Panc1 (cell line): ENCODE measurements at places on chromosomes 7 and 10. TPM values are rescaled to one million over a fixed set of nuclear protein-coding genes. Genes with fewer than 3 reads are reported as not detected.
A peak's percentile ranks its signal among the peaks of the same experiment; 100 is the strongest.

Gene ANKRD16
- 6.9 TPM for total RNA-seq

Gene RPEL1
- 0.10 TPM for total RNA-seq

Gene EPDR1
- total RNA-seq, result 86.6 TPM

Gene AGAP6
- total RNA-seq, result 14.4 TPM

Gene BCAP29
- total RNA-seq, result 71.7 TPM

Gene CHST3
- total RNA-seq, result 44.6 TPM

Gene GBF1
- 65.0 TPM for total RNA-seq

Gene FXYD4
- total RNA-seq, result not detected

GRCh38 chr10:96309628-96310320 is 5.5 kb downstream of the DNTT start:
- DNase-seq, result no peak

DNA sequence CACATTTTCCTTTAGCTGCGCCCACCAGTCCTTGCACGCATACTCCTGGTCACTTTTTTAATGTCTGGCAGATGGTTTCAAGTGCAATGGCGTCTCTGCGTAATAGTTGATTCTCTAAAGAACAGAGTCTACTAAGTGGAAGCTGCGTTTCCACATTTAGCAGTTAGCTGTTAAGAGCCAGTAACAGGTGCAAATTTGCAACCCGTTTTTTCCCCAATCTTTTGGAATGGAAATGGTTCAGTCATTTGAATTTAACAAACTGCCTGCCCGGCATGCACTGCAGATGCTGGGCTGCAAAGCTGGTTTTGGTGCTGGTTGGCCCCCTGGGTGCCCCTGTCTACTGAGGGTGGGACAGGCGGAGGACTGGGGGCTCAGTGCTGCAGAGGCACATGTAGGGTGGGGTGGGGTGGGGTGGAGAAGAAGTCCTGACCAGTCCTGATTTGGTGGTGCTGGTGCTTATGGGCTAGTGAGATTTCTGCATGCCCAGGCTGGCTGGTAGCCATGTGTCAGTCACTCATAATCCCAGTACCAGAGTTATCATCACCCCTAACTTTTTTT is 43.9 kb downstream of the CUX1 start:
- no peak for DNase-seq

DNA sequence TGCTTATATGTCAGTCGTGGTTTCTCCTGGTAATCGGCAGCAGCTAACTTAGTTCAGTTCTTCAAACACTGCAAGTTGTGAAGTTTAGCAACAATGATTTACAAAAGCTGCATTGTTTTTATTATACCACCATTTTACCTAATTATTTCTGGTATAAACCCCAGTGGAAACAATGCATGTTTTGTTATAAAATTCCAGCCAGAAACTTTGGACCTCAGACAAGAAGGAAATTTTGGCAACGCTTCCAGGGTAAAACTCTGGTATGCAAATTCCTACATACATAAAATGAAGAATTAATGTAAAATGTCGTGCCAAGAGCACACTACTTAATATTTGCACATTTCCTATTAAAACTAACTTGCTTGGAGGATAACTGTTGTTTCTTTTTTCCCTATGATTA is 277.4 kb upstream of the LYZL1 start:
- DNase-seq, result no peak

GRCh38 chr10:110373059-110373458 is 68.3 kb upstream of the SMNDC1 start:
- no peak for DNase-seq

DNA sequence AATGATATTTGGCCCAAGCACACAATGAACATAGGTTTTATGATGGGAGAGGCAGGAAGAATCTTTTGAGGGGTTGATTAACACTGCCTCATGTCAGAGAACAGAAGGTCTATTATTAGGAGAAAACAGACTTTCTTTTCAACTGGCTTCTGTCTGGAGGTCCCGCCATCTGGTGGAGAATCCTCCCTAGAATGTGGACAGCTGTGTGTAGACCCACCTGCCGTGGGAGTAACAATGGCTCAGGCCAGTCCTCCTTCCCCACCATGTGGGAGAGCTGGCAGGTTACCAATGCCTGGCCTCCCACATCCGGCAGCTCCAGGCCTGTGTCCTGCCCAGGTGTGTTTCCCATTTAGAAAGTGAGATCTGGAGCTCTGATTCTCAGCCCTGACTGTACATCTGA is 70.4 kb upstream of the AOAH start:
- DNase-seq, result no peak

- DNase-seq, result no peak
Measured at GRCh38 chr7:137871170-137871915, 24.6 kb upstream of the DGKI start.

DNA sequence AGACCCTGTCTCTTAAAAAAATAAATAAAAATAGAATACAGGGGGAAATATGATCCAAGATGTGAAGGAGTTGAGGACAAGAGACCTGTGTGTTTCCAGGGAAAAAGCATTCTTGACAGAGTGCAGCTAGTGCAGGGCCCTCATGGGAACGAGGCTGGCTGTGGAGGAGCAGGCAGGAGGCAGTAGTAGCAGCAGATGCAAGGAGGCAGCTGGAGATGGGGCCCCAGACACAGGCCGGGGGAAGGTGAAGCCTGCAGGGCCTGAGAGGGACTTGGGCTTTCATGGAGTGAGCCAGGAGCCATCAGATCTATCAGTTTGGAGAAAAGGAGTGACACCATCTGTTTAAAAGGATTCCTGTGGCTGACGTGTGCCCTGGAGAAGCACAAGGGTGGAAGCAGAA is 71.4 kb upstream of the ZNF438 start:
- no peak for DNase-seq

- DNase-seq, result no peak
Measured at GRCh38 chr10:68074031-68074774, 880 bp downstream of the HERC4 start.

DNA sequence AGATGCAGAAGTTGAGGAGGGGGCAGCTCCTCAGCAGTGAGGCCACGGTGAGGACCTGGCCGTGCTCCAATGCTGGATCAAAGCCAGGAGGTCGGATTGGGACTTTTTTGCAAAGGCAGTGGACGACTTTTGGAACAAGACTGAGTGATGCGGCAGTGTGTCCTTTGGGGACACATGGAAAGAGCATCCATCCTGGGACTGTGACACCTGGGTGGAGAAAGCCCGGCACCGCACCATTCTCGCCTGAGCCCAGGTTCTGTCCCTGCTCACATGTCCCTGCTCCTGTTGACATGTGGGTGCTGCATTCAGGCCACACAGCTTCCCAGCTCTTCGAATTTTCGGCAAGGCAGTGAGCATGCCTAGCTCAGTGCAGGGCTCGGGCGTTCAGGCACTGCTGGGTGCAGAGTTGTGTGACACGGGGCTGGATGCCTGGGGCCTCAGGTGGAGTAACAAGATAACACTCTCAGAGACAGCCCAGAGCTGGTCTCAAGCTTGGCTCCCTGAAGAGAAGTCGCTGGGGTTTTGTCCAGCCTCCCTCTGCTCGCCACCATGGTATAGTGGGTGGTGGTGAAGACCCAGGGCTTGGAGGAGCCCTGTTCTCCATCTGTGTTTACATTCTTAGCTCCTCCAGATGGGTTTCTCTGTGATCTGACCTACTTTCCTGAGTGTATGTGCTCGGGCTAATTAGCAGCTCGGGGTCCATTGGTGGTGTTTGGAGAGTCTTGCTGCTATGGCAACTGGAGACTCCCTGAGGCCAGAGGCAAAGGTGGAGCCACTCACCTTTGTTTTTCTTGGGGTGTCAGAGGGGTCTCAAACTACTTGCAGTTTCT is 111.7 kb upstream of the BTBD16 start:
- no peak for DNase-seq

GRCh38 chr10:132187430-132188138 is 836 bp downstream of the DPYSL4 start:
- DNase-seq, result no peak

- DNase-seq, result no peak
Measured at GRCh38 chr10:80104066-80104926, 25.8 kb downstream of the TMEM254 start.

DNA sequence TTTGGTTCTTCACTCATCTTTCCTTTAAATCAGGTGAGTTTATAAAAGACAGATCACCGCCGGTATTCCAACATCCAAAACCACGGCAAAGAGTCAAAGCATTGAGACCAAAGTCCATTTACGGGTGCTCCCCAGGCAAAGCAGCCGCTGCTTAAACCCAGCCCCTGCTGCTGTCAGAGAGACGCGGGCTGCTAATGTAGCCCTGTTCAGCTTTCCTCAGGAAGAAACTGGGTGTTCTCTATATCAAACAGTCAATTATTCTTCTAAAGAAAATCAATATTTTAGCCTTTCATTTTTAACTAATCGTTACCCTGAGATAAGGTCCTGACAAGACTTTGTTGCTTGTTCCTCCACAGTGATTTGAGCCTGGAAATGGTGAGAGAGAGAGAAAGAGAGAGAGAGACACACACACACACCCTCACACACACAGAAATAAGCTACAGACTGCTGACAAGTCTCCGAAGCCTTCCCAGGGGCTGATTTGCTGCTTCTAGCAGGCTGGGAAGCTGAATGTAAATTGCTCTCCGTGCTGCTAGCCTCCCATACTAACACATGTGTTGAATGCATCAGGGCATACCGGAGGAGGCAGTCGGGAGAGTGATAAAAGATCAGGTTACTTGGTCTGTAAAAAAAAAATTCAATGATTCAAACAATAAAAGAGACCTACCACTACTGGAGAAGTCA is 183.0 kb upstream of the ANK3 start:
- peak; percentile 12 for DNase-seq

GRCh38 chr7:152666078-152666477 is 9.9 kb downstream of the XRCC2 start:
- DNase-seq, result no peak

- DNase-seq, result no peak
Measured at GRCh38 chr10:121452581-121452980, 145.7 kb downstream of the FGFR2 start.

DNA sequence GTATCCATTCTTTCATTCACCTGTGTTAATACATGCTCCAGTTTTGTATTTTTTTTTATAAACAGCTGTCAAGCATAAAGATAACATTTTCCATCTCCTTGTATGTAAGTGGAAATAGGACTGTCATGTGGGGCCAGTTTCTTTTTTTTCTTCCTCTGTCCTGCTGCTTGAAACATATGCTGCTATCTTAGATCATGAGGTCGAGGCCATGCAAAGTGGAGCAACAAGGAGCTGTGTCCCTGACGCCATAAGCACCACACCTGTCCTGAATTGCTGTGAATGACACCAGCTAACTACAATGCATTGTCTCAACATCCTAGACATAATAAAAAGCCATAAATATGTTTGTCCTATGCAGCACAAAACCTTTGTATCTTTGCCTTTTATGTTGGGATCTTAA is 37.7 kb upstream of the SLC26A4 start:
- no peak for DNase-seq

- DNase-seq, result no peak
Measured at GRCh38 chr7:69622014-69622835, 23.9 kb downstream of the AUTS2 start.
